ENCODE measurements at places on chromosomes 11 and 22.

- no peak for DNase-seq
Measured at GRCh38 chr11:71335371-71335770, 83.0 kb upstream of the SHANK2 start.

GRCh38 chr11:106218106-106218505, 140.6 kb downstream of the AASDHPPT start:
- no peak for DNase-seq

DNA sequence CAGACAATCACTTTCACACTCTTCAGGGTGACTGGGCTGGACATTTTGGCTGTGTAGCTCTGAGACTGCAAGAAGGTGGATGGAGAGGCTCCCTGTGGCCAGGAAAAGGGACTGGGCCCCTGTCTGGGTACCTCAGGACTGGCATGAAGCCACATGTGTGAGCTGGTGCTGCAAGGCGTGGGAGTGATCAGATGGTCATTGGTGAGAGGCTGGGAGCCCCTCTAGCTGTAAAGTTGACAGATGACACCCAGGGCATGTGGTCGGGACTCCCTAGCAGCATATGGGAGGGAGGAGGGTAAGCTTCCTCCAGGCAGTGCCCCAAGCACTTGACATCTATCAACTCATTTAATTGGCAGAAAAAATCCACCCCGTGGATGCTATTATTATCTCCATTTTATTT, 18.9 kb upstream of the CABP2 start:
- no peak for DNase-seq

GRCh38 chr11:110711448-110711775, 825 bp downstream of the ARHGAP20 start:
- no peak for DNase-seq

DNA sequence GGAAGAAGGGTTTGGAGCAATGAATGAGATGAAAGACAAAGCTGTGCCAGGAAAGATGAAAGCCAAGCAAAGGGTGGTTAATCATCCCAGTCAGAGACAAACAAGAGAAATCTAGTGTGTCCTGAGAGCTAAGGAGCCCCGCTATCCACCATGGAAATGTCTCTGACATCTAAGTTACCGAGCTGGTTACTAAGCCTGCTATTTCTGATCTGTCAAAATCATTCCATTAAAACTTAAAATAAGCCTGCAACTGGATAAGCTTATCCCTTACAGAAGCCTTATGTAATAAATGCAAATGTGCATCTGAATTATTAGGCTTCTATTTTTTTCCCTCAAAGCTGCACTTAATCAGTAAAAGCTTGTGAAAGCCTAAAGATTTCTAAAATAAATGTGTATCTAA, 22.1 kb upstream of the SESN3 start:
- DNase-seq: no peak

DNA sequence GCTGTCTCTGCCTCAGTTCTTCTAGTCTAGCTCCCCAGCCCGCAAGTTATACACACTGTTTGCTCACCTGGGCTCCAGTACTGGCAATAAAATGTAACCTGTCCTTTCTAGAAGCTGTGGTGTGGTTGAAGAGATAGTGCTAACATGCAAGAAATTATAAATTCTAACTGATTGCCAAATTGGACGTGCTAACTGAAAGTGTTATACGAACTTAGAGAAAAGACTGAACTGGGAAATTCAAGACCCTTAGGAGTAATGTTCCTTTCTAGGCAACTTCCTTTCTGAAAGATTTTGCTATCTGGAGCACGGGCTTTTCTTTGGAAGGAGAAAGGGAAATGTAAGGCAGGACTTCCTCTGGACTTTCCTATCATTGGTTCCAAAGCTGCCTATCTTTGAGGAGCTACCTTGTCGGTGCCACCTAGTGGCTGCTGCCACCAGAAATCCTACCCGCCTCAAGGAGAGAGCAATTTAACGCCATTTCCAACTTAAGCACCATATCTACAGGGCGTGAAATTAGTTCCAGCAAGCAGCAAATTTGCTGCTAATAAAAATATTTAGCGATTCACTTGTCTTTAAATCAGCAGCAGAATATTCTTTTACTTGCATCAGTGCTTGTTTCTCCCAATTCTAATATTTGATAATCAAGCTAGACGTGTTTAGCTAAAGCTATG, 12.7 kb upstream of the TMEM218 start:
- DNase-seq: no peak

DNA sequence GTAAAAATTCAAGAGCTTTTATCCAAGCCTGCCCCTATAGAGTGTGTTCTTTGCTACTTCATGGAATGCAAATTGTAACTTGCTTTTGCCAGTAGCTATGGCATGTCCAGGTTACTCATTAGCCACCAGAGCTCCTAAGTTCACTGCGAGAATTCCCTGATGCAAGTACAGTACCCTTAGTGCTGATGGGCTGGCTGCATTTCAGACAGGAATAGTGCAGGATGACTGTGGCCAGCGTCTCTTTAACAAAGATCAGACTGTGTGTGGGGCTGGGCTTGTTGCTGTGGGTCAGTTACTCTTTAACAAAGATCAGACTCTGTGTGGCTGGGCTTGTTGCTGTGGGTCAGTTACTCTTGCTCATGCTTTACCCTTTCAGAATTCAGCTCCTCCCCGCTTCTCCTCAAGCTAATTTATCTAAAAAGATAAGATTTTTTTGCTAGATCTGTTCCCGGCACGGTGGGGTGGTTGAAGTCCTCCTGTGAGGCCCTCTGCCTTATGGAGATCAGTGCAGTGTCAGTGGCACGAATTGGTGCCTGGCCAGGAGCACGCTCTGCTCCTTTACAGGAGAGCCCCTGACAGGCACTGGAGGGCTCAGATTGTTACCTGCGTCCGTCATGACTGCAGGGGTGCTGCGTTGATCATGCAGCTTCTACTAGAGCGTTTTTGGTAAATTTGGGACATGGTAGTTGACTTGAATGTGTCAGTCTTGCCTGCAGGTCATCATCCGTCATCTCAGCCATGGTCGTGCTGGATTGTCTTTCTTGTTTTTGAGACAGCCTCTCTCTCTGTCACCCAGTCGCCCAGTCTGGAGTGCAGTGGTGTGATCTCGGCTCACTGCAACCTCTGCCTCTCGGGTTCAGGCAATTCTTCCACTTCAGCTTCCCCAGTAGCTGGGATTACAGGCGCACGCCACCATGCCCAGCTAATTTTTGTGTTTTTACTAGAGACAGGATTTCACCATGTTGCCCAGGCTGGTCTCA, 27.0 kb downstream of the AP2A2 start:
- peak; percentile 46 for DNase-seq

DNA sequence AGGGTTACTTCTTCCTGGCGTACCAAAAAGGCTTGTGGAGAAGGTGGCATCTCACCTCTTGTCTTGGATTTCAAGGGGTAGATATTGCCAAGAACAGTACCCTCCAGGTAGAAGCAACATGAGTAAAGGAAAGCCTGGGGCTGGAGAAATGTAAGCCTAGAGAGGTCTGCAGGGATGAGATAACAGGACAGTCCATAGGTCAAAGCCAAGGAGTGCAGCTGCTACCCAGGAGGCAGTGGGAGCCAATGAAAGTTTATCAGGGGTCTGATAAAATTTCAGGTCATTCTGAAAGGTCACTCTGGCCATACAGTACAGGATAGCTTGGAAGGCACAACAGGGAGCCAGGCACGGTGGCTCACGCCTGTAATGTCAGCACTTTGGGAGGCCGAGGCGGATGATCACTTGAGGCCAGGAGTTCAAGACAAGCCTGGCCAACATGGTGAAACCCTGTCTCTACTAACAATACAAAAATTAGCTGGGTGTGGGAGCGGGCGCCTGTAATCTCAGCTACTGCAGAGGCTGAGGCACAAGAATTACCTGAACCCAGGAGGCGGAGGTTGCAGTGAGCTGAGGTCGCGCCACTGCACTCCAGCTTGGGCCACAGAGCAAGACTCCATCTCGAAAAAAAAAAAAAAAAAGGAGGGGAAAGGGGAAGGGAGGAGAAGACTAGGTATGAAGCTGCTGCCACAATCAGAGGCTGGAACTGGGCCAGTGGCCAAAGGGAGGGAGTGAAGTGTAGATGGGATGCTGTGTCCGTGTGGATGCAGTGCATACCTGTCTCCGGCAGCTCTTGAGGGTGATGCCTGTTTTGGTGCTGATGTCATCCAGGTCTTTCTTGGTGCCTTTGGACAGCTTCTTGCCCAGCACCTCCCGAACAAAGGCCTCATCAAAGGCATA, 1.2 kb downstream of the FIBP start:
- no peak for DNase-seq

DNA sequence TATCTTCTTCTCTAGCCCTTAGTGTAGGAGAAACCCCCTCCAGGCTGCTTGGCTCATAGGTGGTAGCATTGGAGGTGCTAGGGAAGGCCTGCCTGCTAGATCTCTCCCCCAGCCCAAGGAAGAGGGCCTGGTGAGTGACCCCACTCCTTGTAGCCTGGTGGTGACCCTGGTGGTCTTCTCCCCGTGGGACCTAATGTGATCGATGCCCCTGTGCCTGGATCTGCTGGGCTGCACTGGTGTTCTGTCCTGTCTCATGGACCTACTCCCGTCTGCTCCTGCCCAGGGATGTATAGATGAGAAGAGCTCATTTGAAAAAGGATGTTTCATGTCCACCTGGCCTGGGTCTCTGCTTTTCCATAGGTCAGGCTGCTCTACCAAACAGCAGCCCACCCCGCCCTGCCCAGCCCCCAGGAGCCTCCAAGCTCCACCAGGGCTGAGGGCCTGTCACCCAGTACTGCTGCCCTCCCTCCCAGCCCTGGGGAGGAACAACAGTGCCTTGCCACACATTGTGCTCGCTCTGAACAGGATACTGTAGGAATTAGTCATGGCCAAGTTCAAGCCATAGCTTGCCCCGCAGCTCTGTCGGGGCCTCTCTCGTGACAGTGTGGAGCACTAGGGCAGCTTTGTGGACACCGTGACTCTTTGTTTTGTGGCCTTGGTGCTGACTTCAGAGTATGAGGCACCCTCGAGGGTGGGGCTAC, 19.7 kb downstream of the SLC37A2 start:
- DNase-seq: no peak

DNA sequence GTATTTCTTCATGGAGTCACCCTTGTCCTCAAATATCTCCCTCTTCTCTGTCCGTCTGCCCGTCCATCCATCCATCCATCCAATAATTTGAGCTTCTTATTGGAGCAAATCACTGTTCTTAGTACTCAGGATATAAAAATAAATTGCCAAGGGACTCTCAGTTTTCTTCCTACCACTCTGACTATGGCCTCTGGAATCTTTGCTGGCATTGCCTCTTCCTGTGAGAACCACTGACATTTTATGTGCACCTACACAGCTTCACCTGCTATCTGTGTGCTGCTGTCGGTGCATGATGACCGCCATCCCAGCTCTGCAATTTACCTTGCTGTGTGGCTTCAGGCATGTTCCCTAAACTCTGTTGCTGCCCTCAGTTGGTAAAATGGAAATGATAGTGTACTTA, 37.9 kb downstream of the TEAD1 start:
- no peak for DNase-seq

GRCh38 chr11:16356057-16356760, at the start of gene SOX6:
Gene SOX6, minus strand, starts transcription at chr11:16356546. Its CDS starts 15,298 bp downstream, at chr11:16341248.
- DNase-seq: no peak

- DNase-seq: no peak
Measured at GRCh38 chr11:2576111-2576510, 123.7 kb downstream of the KCNQ1OT1 start.

DNA sequence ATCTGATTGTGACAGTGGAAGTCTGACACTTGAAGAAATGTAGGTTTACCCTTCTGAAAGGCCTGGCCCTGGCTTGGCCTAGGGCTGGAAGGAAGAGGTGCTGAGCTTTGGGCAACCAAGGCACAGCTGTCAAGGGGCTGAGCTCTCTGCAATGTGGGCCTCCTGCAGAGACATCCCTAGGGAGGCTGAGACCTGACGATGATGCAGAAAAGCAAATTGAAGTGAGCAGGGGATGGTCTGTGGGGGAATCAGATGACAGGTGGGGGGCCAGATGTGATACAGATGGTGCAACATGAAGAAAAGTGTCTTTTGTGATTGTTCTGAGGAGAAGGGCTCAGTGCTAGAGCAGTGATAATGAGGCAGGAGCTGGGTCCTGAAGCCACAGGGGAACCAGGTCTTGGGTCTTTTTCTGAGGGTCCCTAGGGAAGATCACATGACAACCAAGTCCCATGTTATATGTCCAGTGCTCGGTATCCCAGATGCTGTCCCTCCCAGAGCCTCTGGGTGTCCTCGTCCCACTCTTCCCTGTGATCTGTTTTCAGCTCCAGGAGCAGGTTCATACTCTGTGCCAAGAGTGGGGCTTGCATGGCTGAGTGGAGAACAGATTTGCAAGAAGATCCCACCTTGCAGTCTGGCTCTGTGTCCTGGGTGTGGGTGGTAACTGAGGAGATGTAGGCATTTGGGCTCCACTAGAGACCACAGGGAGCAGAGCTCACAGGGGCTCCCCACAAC, 79.9 kb upstream of the VPREB1 start:
- no peak for DNase-seq

- peak; percentile 33 for DNase-seq
Measured at GRCh38 chr22:41919357-41920224, 4.7 kb upstream of the SHISA8 start.

- DNase-seq: peak; percentile 47
Measured at GRCh38 chr22:20748731-20749428, 25.0 kb upstream of the SERPIND1 start.

DNA sequence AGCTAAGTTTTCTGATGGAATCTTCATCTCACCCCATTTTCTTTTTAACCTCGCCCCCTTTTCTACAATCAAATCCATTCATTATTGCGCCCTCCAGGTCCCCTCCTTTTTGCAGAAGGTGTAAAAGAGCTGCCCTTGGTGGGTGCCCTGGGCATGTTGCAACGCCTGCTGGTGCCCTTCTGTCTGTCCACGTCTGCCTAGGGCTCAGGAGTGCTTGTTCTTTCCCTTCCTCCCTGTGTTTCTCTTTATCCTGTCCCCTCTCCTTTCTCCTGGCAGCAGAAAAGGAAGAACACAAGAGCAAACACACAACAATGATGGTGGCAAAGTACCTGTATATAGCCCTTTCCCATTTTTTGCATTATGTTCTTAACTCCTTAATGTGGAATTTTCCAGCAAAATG, 6.2 kb upstream of the TLCD5 start:
- no peak for DNase-seq

Measured in right lung (tissue), 10 donors.